ENCODE measurements at places on chromosomes 3 and 15. TPM values are rescaled to one million over a fixed set of nuclear protein-coding genes. Genes with fewer than 3 reads are reported as not detected.

DNA sequence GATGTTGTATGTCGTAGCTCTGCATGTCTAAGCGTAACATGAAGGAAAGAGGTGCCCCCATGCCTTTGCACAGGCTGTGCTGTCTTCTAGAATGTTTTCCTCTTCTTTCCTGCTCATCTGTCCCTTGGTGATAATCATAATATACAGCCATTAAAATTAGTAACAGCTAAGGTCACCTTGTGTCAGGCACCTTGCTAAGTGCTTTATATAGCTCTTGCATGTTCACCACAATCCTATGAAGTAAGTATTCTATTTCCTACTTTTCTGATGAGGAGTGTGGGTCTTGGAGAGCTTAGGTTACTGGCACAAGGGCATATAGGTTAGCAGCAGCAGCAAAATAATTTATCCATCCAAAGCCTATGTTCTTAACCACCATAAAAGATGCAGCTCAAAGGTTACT lies 754.4 kb downstream of the NTRK3 start:
- no peak for DNase-seq

The SLC22A13 gene
- 1.1 TPM for total RNA-seq

The KIF7 gene
- 1.4 TPM for total RNA-seq

DNA sequence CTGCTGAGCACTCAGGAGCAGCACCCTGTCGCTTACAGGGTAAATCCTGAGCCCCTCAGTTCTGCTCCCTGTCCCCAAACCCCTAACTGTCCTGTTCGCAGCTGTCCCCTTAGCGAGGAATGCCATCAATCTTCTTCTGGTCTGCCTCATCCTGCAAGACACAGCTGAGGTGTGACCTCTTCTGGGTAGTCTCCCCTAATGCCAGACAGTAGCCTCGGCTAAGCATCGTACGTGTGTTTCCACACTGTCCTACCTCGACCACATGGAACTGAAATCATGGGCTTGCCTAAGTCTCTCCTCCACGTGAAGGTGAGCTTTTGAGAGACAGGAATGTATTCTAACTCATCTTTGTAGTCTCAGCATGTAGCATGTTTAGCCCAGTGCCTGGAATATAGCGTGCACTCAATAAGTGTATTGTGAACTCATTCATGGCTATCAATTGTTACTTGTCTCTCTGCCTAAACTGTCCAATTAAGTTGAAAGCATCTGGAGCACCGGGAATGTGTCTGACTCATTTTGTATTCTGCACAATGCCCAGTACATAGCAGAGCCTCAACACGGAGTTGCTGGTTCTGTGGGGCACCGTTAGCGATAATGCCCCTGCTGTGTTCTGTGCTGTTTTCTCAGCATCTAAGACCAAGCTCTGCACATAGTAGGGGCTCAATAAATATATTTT lies 90.2 kb downstream of the HES1 start:
- DNase-seq, result no peak

- no peak for DNase-seq
Observed at GRCh38 chr3:11690863-11691766, 47.4 kb upstream of the VGLL4 start.

The PPIP5K1 gene
- total RNA-seq, result 51.3 TPM

The CPNE4 gene
- total RNA-seq, result not detected

The FES gene
- total RNA-seq, result 91.4 TPM

DNA sequence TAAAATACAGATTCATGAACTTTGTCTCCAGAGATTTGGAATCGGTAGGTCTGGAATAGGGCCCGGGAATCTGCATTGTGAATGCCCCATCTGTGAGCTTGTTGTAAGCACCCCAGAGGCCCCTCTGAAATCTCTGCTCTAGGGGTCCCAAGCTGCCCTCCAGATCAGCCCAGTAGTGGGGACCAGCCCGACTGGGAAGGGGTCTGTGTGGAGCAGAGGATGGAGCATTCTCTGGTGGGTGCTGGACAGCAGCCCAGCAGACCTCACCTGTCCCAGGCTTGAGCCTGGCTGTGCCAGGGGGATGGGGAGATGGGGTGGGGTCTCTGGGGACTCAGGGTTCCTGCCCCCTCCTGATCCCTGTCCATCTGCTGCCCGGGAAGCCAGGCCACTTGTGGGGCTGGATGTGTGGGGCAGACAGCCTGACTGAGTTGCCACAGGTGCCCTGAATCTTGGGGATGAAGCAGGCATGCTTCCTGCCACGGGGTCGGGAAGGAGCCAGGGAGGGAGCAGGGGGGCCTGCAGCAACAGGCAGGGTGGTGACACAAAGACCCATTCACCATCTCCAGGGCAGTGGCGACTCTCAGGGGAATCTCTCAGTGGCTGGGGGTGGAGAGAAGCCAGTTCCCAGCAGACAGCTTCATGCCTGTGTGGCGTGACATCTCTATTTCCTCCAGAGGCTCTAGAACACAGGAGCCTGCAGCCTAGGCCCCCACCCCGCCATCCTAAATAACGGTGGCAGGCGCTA lies 99.3 kb downstream of the WNT7A start:
- no peak for DNase-seq

The IL5RA gene
- total RNA-seq, result not detected

DNA sequence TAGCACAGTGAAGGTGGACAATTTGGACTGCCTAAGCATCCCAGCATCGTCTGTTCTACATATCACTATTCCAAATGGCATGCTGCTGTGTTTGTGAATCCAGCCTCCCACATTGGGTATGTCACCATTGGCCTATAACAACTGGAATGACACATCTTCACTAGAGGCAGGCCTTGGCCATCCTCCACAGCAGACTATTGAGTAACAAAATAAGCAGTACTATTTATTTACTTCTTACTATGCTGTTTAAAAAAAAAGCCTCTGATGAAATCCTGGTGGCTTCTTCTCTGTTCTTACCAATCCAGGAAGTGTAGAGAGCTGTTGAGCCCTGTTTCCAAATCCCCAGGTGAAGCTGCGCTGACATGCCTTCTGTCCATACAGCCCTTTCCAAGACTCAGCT lies 30.6 kb upstream of the CERS3 start:
- DNase-seq, result no peak

The A4GNT gene
- not detected for total RNA-seq
